ENCODE measurements at places on chromosomes 16 and 17.

GRCh38 chr16:66534376-66534799, 15.5 kb downstream of the TK2 start:
- DNase-seq: no peak

- no peak for DNase-seq
These were observed 59.4 kb upstream of the ZFHX3 start for GRCh38 chr16:73107371-73107770.

DNA sequence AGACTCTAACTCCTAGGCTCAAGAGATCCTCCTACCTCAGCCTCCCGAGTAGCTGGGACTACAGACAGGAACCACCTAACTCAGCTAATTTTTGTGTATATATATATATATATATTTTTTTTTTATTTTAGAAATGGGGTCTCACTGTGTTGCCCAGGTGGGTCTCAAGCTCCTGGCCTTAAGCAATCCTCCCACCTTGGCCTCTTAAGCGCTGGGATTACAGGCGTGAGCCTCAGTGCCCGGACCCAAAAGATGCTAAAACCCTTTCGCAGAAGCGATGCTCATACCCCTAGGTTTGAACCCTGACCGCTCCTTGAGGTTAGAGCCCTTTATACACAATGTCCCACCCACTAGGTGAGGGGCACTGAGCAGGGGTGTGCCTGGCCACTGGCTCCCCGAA, 2.2 kb upstream of the CLDN9 start:
- no peak for DNase-seq

GRCh38 chr16:68486502-68487202, 38.3 kb upstream of the SMPD3 start:
- no peak for DNase-seq

DNA sequence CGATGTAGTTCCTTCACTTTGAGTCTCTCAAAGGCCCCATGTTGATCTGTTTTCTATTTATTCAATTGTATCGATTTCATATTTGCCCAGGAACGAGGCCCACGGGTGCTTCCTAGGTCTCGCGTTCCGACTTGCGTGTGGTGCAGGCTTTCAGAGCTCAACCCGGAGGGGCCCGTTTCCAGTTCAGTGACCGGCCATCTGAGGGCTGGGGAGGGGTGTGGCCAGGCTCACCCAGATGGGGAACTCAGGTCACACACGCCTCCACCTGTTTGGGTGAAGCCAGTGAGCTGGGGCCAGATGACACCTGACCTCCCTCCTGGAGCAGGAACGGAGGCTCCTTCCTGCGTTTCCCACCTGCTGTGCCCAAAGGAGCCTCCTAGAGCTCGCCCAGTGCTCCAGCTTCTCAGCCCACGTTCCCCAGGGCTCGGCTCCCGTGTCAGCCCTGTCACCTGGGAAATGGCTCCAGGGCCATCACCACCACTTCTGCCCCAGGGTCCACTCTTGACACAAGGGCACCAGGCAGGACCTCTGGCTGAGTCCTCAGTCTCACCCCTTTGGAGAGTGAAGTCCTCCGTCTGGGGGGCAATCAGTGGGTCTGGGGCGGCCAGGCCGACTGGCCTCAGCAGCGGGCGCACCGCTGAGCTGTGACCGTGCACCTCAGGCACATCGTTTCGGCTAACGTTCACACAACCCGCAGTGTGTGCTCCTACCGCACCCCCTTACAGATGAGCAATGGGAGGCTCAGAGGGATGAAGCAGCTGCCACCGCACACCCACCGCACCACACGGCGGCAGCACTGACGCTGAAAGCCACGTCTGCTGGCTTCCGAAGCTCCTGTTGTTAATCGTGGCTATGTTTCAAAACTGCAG, 18.0 kb downstream of the FOXF1 start:
- DNase-seq: no peak

GRCh38 chr17:17738901-17739300, 57.6 kb downstream of the RAI1 start:
- DNase-seq: peak; percentile 41

DNA sequence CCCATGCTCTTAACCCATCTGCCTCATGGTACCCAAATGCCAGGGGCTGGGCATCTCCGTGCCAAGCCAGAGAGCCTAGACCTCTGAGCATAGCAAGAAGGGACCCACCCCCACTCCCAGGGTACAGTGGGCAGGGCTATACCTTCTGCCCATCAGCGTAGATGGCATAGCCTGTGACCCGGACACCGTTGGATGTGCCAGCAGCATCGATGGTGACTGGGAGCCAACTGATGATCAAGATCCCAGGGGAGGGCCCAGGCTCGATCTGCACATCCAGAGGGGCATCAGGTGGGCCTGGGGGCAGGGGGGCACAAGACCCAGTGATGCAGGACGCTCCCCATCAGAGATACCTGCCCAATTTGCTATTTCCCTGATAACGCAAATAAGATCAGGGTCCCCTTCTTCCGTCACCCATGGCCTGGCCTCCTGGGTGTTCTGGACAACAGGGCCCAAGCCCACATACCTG, 17.1 kb downstream of the TSPOAP1 start:
- no peak for DNase-seq

- DNase-seq: peak; percentile 7
These were observed 341.6 kb downstream of the SOX9 start for GRCh38 chr17:72462407-72462806.

GRCh38 chr17:81238815-81239713, at the start of the genes NDUFAF8 and TEPSIN:
TSS of gene NDUFAF8 (plus strand) at chr17:81239318. CDS start at chr17:81239364, 46 bp downstream.
TSS of gene TEPSIN (minus strand) at chr17:81239055. CDS start at chr17:81239033, 22 bp downstream.
- peak; percentile 100 for DNase-seq

- peak; percentile 98 for DNase-seq
These were observed 1.3 kb upstream of the MYO1D start for GRCh38 chr17:32878211-32878610.

DNA sequence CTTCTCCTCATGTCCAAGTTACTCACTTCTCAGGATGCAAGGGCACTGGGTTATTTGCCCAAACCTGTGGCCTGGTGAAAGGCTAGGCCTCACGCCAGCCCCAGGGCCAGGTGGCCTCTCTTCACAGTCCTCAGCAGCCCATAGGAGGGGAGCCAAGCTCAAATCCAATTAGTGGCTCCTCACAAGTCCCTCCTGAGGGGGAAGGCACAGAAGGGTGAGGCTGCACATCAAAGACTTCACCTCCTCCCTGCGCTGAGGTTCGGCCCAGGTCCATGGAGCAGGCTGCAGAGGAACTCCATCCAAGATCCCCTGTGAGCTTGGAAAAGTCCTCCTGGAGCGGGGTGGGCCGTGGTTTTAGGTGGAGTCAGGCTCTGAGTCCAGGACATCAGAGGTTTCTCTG, 320.0 kb downstream of the FOXL1 start:
- no peak for DNase-seq

GRCh38 chr16:26857371-26857770, 209.4 kb upstream of the C16orf82 start:
- no peak for DNase-seq

All from GM23248 (cell line).